ENCODE measurements at places on chromosomes 7 and 10.

GRCh38 chr7:101565601-101566209 lies 63.4 kb downstream of the MYL10 start:
- no peak for DNase-seq

- DNase-seq: no peak
These were observed 69.4 kb downstream of the KIAA1217 start for GRCh38 chr10:24278176-24278889.

GRCh38 chr7:73582664-73583202 lies 4.4 kb upstream of the TBL2 start:
- no peak for DNase-seq

DNA sequence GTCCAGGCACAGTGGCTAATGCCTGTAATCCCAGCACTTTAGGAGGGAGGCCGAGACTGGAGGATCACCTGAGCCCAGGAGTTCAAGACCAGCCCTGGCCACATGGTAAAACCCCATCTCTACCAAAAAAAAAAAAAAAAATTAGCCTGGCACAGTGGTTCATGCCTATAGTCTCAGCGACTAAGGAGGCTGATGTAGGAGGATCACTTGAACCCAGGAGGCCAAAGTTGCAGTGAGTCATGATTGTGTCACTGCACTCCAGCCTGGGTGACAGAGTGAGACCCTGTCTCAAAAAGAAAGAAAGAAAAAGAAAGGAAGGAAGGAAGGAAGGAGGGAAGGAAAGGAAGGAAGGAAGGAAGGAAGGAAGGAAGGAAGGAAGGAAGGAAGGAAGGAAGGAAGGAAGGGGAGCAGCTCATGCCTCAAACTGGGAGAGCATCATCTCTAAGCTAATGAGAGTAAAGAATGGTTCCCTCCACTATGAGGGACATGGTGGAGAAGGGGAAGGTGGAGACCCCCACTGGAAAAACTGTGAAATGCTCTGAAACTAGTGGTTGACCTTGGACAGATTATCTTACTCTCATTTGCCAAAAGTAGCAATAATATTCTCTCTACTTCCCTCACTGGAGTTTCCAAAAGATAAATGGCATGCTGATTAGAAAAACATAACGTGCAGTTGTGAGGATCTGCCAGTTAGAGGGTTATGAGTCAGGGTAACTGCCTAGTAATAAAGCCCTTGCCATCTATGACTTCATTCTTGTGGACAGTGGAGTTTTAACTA lies 16.8 kb downstream of the GIMAP5 start:
- DNase-seq: no peak

- no peak for DNase-seq
These were observed 606.2 kb upstream of the TEX47 start for GRCh38 chr7:89401690-89402089.

DNA sequence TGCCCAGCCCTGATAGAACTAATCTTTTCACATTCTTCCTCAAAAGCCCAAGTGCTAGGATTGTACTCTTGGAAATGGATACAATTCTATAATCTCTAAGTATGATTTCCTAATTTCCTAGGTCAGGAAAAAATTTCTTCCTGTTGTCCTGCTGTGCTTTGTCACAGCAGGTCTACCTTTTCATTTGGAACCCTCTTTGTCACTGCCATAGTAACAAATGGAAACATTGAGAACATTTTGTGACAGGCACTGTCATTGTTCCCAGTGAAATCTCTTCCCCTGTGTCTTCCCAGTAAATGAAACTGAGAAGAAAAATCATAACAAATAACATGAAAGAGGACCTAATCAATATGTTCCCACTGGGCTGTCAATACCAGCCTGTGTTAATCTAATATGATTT lies 150.9 kb upstream of the KAT6B start:
- DNase-seq: no peak

DNA sequence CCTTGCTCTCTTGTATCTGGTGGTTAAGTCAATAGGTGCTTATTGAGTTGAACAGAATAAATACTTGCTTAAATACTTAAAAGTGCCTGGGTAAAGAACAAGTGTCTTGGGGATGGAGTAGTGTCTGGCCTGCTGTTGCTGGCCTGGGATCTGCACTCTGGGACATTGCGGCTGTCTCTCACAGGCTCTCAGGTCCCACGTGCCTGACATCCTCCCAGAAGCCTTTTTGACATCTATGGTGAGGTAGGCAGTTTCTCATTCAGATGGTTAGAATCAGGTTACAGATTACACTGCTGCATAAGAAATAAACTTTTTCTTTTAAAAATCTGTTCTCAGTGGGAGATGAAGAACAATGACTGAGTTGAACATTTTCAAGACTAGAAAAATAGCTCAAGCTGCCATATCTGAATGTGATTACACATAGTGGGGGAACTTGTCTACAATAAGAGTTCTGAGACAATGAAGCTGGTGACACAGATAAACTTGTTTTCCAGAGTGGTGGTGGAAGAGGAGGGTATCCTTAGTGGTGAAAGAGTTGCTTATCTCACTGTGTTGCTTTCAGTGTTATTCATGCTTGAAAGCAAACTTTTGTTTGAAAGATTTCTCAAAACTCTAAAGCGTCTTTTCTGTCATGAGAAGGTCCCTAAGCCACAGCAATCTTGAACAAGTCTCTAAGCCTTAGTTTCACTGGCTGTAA lies 9.7 kb downstream of the SORCS3 start:
- DNase-seq: no peak

DNA sequence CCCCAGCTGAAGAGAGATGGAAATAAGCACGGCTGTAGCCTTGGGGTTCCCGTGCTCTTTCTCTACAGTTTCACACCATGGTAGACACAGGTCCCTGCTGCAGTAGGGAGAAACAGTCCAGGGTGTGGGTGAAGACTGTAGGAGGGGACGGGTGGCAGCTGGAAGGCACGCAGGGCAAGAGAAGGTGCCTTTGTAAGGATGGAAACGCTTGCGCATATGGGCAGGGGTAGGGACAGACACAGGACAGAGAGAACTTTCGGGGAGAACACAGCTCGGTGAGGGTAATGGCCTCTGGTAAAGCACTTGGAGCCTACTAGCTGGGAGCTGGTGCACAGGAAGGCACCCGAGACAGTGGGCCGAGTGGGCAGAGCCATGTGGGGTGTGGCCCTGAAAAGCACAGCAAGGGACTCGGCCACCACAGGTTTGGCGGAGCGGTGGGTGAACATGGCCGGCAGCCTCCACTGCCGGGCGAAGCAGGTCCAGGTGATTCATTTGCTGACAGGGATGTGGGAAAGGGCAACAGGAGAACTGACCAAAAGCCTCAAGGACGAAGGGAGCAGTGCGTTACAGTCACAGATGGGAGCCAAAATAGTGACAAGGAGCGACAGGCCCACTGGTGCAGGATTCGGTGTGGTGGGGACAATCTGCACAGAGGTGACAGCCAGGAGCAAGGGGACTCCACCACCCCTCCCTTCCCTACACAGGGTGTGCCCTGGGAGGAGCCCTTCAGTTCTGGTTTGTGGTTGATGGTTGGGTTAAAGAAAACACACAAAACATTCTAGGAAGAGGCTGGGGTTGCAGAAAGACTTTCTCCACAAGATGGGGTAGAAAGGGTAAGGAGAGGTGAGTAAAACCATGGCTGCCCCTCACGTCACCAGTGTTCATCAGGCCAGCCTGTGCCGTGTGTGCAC lies 97.1 kb downstream of the VOPP1 start:
- DNase-seq: no peak

GRCh38 chr10:132537684-132538001 lies at the start of gene INPP5A:
Gene INPP5A (plus strand): TSS chr10:132537787. CDS start chr10:132538097, 310 bp downstream.
- DNase-seq: no peak

DNA sequence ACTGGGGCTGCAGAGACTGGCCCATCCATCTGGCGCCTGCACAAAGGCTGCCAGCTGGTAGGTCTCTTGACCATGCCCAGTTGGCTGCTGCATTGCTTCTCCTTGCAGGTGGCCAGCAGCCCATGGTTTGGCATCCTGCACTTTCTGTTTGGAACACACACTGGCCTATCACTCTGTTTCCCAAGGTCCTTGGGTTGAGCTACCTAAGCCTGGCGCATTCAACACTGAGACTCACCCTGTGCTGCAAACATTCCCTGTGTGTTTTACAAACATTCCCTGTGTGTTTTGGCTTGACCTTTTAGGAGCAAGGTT lies 55.5 kb downstream of the TACR2 start:
- DNase-seq: no peak

DNA sequence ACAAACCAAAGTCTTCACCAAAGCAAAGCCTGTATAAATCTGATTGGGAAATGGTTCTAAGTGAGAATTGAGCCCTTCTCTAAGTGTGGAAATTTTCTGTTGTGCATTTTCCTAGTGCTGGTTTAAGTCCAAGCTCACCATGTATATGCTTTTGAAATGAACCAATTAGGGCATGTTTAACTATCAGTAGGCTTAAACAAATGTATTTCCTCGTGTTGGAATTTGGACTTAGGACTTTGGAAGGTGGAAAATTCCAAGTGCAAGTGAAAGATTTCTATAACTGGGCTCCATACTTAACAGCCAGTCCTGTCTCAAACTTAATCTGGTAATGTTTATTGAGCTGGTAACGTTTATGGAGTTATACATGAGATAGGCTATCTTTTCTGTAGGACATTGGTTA lies 28.5 kb downstream of the CCNY start:
- no peak for DNase-seq

GRCh38 chr10:101761226-101761625 lies 14.7 kb downstream of the FGF8 start:
- DNase-seq: no peak

GRCh38 chr7:84484502-84485079 lies 290.0 kb upstream of the SEMA3A start:
- DNase-seq: no peak

DNA sequence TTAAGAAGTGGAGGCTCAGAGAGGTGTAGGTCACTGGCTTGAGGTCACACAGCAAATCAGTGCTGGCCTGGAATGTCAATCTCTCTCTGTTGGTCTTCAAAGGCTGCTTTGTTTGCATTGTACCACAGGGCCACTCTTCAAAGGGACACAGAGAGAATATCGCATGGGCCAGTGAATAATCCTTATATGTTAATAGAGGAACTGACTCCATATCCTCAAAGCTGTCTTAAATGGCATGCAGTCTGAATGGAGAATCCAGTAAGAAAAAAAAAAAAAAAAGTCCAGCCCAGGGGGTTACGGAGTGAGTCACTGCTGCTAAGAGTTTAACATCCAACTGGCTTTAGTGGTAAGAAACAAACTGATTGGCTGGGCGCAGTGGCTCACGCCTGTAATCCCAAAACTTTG lies 54.1 kb downstream of the NRAP start:
- DNase-seq: no peak

DNA sequence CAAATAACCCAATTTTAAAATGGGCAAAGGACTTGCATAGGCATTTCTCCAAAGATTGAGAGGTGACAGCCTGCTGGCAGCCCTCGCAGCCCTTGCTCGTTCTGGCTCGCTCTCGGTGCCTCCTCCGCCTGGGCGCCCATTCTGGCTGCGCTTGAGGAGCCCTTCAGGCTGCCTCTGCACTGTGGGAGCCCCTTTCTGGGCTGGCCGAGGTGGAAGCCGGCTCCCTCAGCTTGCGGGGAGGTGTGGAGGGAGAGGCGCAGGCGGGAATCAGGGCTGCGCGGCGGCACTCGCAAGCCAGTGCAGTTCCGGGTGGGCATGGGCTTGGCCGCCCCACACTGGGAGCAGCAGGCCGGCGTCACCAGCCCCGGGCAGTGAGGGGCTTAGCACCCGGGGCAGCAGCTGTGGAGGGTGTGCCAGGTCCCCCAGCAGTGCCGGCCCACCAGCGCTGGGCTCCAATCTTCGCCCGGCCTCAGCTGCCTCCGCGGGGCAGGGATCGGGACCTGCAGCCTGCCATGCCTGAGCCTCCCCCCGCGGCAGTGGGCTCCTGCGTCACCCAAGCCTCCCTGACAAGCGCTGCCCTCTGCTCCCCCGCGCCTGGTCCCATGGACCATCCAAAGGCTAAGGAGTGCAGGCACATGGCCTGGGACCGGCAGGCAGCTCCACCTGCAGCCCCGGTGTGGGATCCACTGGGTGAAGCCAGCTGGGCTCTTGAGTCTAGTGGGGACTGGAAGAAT lies 54.0 kb upstream of the GALNT17 start:
- no peak for DNase-seq

DNA sequence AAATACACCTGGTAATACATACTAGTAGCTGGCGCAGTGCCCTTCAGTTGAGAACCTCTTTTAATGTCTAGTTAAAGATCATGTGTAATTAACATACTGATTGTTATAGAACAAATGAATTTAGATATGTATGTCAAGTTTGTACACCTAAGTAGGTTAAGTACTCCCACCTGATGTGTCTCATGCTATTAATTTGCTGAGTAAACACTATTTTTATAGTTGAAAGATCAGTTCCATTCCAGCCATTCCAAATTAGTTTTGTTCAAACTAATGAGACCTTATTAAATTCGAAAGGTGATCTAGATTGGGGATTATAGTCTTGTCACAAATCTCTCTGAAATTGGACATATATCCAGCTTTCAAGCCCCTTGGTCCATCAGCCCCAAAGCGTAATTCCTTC lies 710.0 kb downstream of the LRMDA start:
- DNase-seq: no peak

- no peak for DNase-seq
These were observed 305.3 kb upstream of the NFE2L3 start for GRCh38 chr7:25846722-25847121.

- no peak for DNase-seq
These were observed 65.6 kb upstream of the ADO start for GRCh38 chr10:62738916-62739315.

- DNase-seq: no peak
These were observed 35.5 kb downstream of the CTBP2 start for GRCh38 chr10:125124907-125125306.

DNA sequence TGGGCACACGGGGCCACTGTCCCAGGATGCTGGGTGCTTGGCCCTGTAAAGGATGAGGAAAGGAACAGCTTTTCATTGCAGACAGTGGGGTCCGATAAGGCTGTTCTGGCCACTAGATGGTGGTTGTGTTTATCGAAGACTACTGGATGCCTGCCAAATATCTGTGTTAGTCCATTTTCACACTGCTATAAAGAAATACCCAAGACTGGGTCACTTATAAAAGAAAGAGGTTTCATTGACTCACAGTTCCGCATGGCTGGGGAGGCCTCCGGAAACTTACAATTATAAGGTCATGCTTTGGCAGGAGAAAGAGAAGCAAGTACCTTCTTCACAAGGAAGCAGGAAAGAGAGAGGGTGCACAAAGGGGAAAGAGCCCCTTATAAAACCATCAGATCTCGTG lies 32.2 kb upstream of the GARS1 start:
- DNase-seq: no peak

DNA sequence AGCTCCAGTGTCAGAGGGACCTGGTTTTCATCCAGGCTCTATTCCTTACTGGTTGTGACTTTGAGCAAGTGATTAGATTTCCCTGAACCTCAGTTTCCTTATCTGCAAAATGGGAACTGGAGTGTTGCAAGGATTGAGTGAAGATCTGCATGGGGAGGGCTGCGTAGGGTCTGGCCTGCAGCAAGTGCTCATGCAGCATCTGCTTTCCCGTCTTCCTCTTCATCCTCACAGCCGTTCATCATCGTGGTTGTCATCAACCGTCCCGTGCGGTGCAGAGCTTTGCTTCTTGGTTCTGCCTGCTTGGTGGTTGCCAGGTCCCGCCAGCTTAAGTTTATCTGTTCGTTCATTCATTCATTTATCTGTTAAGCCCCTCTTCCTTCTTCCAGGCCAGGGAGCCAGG lies 135.0 kb downstream of the GRK5 start:
- DNase-seq: no peak

GRCh38 chr7:151374726-151375125 lies 33.1 kb downstream of the NUB1 start:
- DNase-seq: no peak

GRCh38 chr10:62250594-62251198 lies 17.9 kb downstream of the RTKN2 start:
- no peak for DNase-seq

GRCh38 chr7:44189993-44190872 lies 994 bp upstream of the GCK start:
- DNase-seq: no peak

GRCh38 chr7:44678101-44678470 lies 70.6 kb upstream of the ZMIZ2 start:
- no peak for DNase-seq
